GM12878 (cell line): ENCODE measurements at places on chromosomes 2 and 18.

DNA sequence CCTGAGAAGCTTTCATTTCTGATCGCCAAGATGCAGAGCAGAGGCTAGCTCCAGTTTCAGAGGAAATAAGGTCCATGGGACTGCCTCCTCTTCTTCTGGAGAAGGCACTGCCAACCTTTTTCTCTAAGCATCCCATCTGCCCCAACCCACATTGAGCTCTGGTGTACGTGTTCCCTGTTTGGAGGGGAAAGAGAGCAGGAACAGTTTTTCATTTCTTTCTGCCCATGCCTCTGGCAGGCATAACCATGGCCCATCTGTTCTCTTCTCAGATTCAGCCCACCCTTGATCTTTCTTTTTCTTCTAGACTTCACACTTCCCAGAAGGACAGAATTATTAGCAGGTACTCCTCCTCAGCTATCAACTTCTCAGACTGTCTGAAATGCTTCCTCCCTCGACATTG, 1110.3 kb upstream of the KLHL29 start:
- no peak overlapping the region for H3K27ac ChIP-seq
- no peak overlapping the region for H3K4me3 ChIP-seq
- no peaks in the 10 kb centered on the region for H3K36me3 ChIP-seq
- no peak for DNase-seq
- no peaks in the 10 kb centered on the region for H3K4me1 ChIP-seq

GRCh38 chr2:241561832-241562231, 3.3 kb downstream of the BOK start:
- DNase-seq: no peak
- H3K27me3 ChIP-seq: no peaks in the 10 kb centered on the region; the same call in 1 of the 2 replicates
- no peak overlapping the region for H3K4me3 ChIP-seq
- no peaks in the 10 kb centered on the region for H3K36me3 ChIP-seq

DNA sequence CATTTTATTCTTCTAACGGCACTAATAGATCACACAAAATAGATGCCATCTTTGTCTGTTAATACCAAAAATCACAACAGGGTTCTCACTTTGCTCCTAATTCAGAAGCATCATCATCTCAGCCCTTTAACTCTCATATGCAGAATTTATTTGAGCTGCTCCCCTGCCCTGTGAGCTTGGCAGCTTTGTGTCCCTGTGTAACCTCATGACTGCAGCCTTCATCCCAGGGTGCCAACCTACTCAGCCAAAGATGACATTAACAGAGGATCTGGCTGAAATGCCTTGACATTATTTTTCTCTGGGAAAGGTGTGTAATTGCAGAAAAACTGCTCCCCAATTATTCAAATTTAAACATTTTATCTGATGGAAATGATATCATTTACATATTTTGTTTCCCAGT, 319.4 kb downstream of the NRXN1 start:
- H3K4me1 ChIP-seq: no peaks in the 10 kb centered on the region
- H3K4me3 ChIP-seq: no peak overlapping the region
- no peaks in the 10 kb centered on the region for H3K36me3 ChIP-seq
- H3K27ac ChIP-seq: no peak overlapping the region
- no peak for DNase-seq

- H3K36me3 ChIP-seq: no peaks in the 10 kb centered on the region
- DNase-seq: no peak
- no peaks in the 10 kb centered on the region for H3K27me3 ChIP-seq
- H3K4me1 ChIP-seq: no peaks in the 10 kb centered on the region
- H3K27ac ChIP-seq: no peak overlapping the region
These were observed 712.5 kb downstream of the TDRD15 start for GRCh38 chr2:21836261-21836660.
